ENCODE measurements at places on chromosomes 5 and 9.

- no peak for DNase-seq
- no peaks in the 10 kb centered on the region for H3K36me3 ChIP-seq
- no peak overlapping the region for H3K27ac ChIP-seq
- H3K4me1 ChIP-seq = no peaks in the 10 kb centered on the region
- H3K27me3 ChIP-seq = no peaks in the 10 kb centered on the region
- H3K4me3 ChIP-seq = no peak overlapping the region
Observed at GRCh38 chr9:29422438-29422837, 1849.2 kb upstream of the C9orf72 start.

DNA sequence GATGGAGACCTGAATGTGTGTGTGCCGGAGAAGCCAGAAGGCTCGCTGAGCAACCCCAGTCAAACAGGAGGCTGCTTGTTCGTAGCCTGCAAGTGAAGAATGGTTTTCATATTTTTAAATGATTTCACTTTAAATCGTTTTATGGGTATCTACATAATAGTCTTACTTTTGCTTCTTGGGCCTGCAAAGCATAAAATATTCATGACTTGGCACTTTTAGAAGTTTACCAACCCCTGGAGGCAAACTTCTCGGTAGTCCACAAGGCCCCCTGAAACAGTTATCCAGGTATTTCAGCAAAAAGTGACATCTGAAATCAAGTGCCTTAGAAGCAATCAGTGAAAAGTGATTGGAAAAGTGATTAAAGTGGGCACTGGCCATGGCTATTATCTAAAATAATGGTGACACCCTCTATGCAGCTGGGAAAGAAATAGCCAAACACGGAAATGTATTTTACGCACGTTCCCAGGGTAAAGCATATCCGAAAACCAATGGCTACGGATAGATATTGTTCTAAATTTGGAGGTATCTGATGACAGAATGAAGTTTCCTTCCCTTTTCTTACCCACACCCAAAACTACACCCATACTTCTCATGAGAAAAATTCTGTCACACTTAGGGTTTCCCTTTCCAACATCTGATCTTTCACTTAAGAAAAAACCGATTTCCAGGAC, 39.0 kb downstream of the RAPGEF1 start:
- H3K36me3 ChIP-seq = peaks cover 12% of the 10 kb centered on the region
- H3K4me1 ChIP-seq = peaks cover 56% of the 10 kb centered on the region
- H3K4me3 ChIP-seq = no peak overlapping the region
- no peak overlapping the region for H3K27ac ChIP-seq
- no peak for DNase-seq

DNA sequence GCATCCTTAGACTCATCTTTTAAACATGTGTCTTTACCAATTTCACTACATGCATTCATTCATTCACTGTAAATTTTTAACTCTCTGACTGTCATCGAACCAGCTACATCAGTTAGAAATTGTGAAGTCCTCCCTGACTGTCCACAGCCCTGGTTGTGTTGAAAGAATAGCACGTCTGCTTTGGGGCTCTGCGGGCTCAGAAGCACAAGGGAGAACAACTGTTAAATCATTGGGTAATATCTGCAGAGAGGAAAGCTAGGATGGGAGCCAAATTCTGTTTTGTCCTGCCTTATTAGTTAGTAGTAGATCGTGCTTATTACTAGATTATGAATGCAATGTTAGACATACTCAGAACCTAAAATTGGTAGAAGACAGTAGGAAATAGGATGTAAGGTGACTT, 26.3 kb upstream of the FAM120AOS start:
- DNase-seq = no peak
- H3K27me3 ChIP-seq = no peaks in the 10 kb centered on the region
- H3K4me1 ChIP-seq = peaks cover 14% of the 10 kb centered on the region
- no peak overlapping the region for H3K4me3 ChIP-seq

DNA sequence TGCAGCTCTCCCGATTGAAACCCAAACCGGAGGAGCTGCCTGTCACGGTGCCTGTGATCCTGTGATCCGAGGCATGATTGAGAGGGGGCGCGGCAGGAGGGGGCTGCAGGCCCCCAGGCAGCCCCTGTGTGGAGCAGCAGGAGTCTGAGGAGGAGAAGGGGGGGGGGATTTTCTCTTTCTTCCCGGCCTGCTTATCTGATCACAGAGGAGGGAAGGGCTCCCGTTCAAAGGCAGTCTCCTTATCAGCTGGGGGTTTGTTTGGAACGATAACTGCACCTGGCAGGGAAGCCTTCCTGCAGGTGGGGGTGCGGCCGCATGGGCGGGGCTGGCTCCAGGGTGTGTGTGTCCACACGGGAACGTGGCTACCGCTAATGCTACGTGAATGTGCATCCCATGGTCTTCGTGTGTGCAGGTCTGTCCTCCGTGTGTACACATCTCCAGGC, 38.4 kb downstream of the LMX1B start:
- no peaks in the 10 kb centered on the region for H3K4me1 ChIP-seq
- H3K4me3 ChIP-seq = no peak overlapping the region
- no peak for DNase-seq
- peaks cover 58% of the 10 kb centered on the region for H3K27me3 ChIP-seq
- H3K27ac ChIP-seq = no peak overlapping the region

GRCh38 chr5:125142458-125142857, 396.0 kb upstream of the ZNF608 start:
- H3K4me1 ChIP-seq = no peaks in the 10 kb centered on the region
- no peaks in the 10 kb centered on the region for H3K36me3 ChIP-seq
- no peak overlapping the region for H3K27ac ChIP-seq
- no peak for DNase-seq

GRCh38 chr5:68950930-68951329, 142.9 kb upstream of the SLC30A5 start:
- H3K27ac ChIP-seq = no peak overlapping the region
- DNase-seq = no peak
- H3K36me3 ChIP-seq = no peaks in the 10 kb centered on the region
- H3K4me3 ChIP-seq = no peak overlapping the region

DNA sequence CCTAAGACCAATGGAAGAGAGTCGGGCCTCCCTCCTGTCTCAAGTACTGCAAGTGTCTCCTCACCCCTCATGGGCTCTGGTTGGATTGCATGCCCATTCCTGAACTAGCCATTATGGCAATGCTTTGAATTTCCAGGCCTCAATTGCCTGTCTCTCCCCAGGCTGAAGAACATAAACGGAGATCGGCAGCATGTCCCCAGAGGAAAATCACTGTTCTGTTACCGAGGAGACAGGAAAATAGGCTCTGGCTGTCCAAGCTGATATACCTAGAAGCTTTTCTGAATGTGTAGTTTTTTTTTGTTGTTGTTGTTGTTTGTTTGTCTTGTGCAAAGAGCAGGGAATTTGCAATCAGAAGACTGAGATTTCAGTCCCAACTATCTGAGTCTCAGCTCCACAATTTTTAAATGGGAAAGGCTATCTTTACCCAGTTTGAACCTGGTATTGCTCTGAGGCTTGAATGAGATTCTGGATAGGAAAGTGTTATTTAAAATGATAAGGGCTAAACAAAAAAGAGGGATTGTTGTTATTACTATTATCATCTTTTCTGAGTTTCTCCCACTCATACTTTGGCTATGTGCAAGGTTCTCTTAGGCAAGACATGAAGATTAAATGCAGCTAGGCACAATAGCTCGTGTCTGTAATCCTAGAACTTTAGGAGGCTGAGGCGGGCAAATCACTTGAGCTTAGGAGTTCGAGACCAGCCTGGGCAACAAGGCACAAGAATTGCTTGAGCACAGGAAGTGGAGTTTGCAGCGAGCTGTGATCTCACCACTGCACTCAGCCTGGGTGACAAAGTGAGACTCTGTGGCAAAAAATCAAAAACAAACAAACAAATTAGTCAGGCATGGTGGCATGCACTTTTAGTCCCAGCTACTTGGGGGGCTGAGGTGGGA, 77.2 kb upstream of the KLF9 start:
- no peak overlapping the region for H3K27ac ChIP-seq
- H3K36me3 ChIP-seq = no peaks in the 10 kb centered on the region
- H3K4me1 ChIP-seq = peaks cover 34% of the 10 kb centered on the region
- H3K27me3 ChIP-seq = peaks cover 2% of the 10 kb centered on the region
- no peak overlapping the region for H3K4me3 ChIP-seq
- no peak for DNase-seq

GRCh38 chr5:149837680-149838269, 106.8 kb downstream of the PDE6A start:
- DNase-seq = no peak
- no peaks in the 10 kb centered on the region for H3K4me1 ChIP-seq
- H3K4me3 ChIP-seq = no peak overlapping the region
- no peaks in the 10 kb centered on the region for H3K27me3 ChIP-seq

DNA sequence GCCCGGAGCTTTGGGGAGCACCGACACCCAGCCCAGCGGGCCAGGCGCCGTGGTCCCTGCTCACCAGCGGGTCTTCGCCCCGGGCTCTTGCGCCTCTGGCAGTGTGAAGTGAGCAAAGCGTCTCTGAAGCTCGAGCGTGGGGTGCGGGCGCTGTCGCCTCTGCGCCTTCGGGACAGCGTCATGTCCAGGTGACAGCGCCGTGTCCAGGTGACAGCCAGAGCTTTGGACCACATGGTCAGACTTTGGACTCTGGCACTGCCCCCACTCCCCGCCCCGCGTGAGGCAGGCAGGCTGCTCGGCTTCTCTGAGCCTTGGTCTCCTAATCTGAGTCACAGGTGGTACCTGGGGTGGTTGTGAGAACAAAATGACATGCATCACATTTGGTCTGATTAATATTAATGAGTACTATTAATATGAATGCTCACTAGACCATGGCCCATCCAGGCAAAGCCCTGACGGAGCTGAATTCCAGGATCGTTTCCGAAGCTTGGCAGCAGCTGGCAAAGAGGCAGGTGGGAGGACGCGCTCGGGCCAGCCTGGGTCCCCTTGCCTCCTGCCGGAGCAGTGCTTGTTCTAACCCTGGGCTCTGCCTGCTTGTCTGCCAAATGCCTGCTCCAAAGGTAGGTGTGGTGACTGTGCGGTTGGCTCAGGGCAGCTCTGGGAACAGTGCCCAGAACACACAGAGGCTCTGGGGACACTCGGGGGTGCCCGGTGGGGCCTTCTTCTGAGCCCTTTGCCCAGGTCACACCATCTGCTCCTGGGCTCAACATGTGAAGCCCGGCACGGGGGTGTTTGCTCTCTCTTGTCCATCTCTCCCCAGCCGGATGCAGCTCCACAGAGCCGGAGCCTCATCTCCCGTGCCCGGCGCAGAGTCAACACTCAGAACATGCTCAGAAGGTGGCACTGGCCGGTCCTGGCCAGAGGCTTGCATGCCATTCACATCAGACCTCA, 157.1 kb downstream of the OLFM1 start:
- H3K27ac ChIP-seq = peak overlapping the region; percentile 30
- H3K27me3 ChIP-seq = no peaks in the 10 kb centered on the region
- no peaks in the 10 kb centered on the region for H3K4me1 ChIP-seq
- DNase-seq = no peak
- no peak overlapping the region for H3K4me3 ChIP-seq

DNA sequence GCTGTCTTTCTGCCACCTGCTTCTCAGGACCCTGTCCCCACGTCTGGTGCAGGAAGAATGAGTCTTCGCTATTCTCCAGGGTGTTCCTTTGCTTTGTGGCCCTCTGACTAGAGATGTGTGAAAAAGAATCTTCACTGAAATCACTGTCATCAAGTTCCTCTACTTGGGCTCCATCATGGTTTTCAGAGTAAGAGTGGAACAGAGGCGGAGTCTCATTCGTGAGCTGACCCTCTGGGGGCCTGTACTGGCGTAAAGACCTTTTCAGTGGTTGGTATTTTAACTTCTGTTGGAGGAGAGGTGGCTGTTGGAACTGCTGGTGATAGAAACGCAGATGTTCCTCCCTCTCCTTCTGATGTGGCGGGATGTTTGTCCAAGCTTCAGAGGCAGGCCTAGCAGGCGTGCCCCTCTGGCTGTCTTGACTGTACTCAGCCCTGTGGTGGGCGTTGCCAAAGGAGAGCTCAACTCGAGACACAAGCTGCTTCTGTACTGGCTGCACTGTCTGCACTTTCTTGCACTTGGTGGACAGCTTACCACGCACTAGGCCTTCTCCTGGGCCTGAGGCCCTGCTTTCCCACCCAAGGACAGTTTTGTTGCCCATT, 72.0 kb downstream of the KIF24 start:
- H3K27ac ChIP-seq = peak overlapping the region; percentile 65
- H3K36me3 ChIP-seq = peaks cover 28% of the 10 kb centered on the region

- no peaks in the 10 kb centered on the region for H3K36me3 ChIP-seq
- H3K27me3 ChIP-seq = no peaks in the 10 kb centered on the region
- peaks cover 28% of the 10 kb centered on the region for H3K4me1 ChIP-seq
- peak overlapping the region; percentile 69 for H3K27ac ChIP-seq
- DNase-seq = no peak
- H3K4me3 ChIP-seq = no peak overlapping the region
Observed at GRCh38 chr9:112002847-112003457, 106.3 kb downstream of the UGCG start.

DNA sequence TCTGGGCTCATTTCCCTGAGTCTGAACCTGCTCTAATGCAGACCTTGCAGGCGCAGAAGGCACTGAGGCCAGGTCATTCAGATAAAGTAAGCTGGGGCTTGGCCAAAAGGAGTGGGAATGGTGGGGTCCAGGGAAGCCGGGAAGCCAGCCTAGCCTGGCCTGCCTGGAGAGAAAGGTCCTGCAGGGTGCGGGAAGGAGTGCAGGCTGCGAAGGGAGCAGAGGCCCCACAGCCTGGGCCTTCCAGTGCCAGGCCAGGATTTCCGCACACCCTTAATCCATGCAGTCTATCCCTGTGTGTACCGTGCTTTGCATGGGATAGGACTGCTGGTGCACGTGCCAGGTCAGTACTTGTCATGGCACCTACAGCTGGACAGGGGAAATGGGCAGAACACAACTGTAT, 3.6 kb upstream of the STING1 start:
- H3K4me3 ChIP-seq = no peak overlapping the region
- no peaks in the 10 kb centered on the region for H3K27me3 ChIP-seq
- DNase-seq = no peak
- H3K36me3 ChIP-seq = peaks cover 2% of the 10 kb centered on the region
- peaks cover 33% of the 10 kb centered on the region for H3K4me1 ChIP-seq

DNA sequence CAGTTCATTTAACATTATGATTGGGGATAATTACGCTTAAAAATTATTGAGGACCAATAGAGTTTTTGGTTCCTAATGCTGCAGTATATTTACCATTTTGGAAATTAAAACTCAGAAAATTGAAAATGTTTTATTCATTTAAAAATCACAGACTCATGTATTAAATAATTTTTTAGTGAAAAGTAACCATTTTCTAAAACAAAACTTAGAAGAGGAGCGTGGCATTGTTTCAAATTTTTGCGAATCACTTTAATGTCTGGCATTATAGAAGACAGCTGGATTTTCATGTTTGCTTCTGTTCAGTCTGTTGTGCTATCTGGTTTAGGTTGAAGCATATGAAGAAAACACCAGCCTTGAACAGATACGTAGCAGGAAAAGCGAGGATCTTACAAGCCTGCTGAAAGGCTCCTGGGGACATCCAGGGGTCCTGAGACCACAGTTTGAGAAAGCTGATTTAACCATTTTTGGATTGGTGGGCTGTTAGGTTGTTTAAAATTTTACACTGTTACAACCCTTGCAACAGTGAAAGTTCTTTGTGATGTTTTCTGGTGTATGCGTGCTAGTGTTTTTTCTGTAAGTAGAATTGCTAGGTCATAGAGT, 1.6 kb downstream of the ZFYVE16 start:
- no peak overlapping the region for H3K27ac ChIP-seq
- DNase-seq = no peak
- no peaks in the 10 kb centered on the region for H3K27me3 ChIP-seq
- peak overlapping the region; percentile 14 for H3K4me3 ChIP-seq
- H3K36me3 ChIP-seq = peaks cover 6% of the 10 kb centered on the region

GRCh38 chr5:66757219-66757833, 161.1 kb downstream of the MAST4 start:
- peak; percentile 39 for DNase-seq
- no peak overlapping the region for H3K4me3 ChIP-seq
- H3K4me1 ChIP-seq = no peaks in the 10 kb centered on the region
